ENCODE measurements at places on chromosomes 7 and 10.
A peak's percentile ranks its signal among the peaks of the same experiment; 100 is the strongest.

DNA sequence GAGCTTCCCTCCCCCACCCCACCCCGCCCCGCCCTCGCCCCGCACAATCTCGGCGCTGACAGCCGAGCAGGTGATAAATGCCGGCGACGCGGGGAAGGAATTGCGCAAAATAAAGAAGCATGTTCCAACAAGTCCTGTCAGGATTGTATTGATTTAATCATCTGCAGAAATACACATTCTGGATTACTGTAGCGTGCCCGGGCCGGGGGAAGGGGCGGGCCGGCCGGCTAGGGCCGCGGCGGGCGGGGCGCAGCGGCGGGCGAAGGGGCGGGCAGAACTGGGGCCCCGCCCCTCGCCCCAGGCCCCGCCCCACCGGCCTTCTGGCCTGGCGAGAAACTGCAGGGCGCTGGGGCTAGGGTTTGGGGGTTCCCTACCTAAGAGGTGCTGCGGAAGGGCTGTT is 88.9 kb upstream of the PAX2 start:
- DNase-seq, result no peak

- peak; percentile 50 for DNase-seq
Measured at GRCh38 chr10:100338434-100339036, 8.5 kb upstream of the SCD start.

DNA sequence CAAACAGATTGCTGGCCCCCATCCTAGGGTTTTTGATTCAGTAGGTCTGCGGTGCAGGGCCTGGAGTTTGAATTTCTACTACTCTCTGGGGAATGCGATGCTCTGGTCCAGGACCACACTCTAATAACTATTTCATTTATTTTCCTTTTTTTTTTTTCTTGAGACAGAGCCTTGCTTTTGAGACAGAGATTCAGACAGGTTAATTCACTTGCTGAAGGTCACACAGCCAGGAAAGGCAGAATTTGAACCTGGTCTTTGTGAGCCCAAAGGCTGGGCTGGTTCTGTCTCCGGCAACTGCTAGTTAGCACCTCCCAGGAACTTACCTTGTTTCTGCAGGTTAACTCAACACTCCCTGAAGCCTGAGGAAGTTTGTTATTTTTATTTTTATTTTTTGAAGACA is 11.5 kb downstream of the SPACDR start:
- no peak for DNase-seq

DNA sequence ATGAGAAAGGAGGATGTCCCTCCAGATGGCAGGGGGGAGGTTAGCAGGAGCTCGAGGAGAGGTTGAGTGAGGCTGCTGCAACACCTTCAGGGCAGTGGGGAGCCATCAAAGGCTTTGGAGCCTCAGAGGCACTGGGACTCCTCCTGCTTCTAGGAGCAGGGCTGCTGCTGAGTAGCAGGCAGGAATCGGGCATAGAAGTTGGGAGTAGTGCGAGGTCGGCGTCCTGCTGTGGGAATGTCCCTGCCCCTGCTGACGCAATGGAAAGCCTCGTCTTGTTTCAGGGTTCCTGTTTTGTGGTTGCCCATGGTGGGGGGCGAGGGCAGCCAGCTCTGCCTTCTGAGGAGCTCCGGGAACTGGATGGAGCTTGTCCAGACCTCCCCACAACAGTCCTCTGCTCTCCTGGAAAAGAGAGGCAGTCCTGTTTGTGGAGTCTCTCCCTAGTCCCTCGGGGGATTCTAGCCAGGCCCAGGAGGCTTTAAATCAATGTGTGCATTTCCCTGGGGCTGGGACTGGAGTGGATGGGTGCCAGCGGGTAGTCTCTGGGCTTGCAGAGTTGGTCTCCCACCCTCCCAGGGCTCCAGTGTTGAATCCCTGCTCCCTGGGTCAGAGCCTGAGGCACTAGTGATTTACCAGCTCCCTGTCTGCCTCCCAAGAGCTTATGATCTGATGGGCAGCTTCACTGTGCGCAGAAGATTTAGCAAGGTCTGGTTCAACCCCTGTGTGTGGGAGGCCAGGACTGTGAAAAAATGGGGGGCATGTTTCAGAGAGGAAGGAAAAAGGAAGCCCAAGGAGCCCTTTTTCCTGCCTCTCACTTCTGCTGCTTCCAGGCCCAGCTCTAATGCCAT is 98.7 kb upstream of the PPIF start:
- DNase-seq, result peak; percentile 66

DNA sequence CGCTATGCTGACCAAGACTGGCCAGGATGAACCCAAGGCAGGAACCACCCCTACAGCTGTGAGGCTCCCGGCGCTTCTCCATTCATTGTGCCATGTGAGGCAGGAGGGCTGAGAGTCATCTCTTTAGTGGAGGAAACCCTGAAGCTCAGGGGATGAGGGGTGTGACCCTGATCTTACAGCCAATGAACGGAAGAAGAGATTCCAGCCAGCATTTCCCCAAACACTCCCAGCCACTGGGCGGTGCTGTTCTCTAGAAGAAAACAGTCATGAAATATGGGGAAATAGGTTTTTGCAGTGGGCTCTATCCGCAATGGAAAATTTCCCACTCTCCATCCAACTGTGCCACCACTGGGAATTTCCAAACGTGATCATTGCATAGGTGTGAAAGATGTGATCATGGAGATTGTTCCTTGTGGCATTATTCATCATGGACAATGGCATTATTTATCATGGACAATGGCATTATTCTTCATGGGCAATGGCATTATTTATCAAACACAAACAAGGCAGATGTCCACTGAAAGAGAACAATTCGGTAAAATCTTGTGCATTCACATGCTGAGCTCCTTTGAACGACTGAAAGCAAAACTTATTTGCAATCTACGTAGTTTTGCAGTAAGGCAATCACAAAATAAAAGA is 14.0 kb upstream of the SLC18A2 start:
- no peak for DNase-seq

DNA sequence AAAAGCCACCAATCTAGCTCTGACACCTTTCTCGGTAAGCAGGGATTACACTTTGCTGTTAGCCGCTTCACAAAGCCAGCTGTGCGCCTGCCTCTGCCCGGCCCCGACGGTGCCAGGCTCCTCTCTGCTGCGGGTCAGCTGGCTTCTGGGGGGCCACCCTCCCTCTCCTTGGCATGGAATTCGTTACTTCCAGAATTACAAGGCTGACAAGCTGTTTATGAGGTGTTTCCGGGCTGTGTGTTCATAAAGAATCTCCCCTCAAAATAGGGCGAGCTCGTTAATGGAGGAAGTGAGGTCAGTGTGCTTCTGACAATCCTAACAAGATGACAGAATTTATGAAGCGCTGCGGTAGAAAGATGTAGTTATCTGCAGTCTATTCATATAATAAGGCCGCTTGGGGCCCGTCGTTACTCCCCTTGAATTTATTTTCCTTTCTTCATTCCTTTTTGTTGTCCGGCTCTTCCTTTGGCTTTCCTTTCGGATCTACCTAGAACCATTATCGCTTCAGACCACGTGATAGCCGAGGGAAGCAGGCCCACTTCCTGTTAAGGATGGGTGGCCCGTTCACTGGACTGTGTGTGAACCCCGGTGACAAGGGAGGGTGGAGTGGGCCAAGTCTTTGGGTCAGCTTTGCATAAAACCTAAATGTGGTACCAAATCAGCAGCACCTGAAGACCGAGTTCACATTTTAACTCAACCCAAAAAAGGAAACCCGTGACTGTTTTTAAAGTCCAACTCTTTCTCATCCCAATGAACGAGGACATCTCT is 273.0 kb upstream of the YAE1 start:
- no peak for DNase-seq
